ENCODE measurements at places on chromosomes 4 and X.

- no peak for DNase-seq
These were observed 28.2 kb upstream of the CENPU start for GRCh38 chr4:184762100-184762499.

DNA sequence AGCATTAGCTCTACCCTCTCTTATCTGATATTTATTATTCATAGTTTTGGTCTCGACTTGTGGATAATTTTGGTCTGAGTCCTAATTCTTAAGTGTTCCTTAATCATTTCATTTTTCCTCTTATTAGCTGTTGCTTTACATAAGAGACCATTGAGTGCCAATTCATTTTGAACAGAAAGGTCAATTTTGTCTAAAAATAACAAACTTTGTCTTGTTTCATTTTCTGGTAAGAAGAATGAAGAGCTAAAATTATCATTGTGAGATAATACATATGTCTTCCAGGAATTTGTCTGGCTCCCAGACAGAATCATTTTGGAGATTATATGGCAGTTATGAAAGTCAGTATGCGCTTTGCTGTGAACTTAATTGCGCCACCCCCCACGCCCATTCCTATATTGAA, 1471.8 kb downstream of the PCDH7 start:
- DNase-seq, result no peak

- DNase-seq, result no peak
These were observed 73.0 kb downstream of the AFF1 start for GRCh38 chr4:87007528-87008446.

DNA sequence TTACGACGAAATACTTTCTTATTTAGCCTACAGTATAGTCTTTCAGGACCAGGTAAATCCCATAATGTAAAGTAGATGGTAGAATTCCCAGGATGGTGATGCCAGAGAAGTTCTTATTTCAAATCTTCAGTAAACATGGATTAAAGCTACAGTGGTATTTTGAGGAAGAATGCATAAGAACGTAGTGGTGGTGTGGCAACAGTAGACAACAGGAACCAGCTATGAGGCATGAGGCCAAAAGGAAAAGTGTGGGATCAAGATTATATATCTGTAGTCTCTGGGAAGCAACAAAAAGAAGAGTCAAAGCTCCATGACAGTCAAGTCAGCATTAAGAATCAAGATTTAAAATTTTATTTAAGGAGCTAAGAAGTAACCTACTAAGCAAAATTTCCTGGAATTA, 60.2 kb downstream of the METTL14 start:
- DNase-seq, result no peak

GRCh38 chr4:57865264-57865663, 755.1 kb upstream of the IGFBP7 start:
- DNase-seq, result no peak

GRCh38 chr4:120070196-120070595, 3.5 kb upstream of the MAD2L1 start:
- DNase-seq, result no peak

All from spinal cord (tissue), 10 donors.